ENCODE measurements at places on chromosomes 5 and 9. TPM values are rescaled to one million over a fixed set of nuclear protein-coding genes. Genes with fewer than 3 reads are reported as not detected.
A peak's percentile ranks its signal among the peaks of the same experiment; 100 is the strongest.

Gene FBP2
- not detected for total RNA-seq

GRCh38 chr9:133767625-133768024 lies 29.5 kb upstream of the SARDH start:
- no peak for DNase-seq

- DNase-seq, result no peak
These were observed 72.8 kb upstream of the BOD1 start for GRCh38 chr5:173689171-173689736.

Gene LRRC14B
- not detected for total RNA-seq

GRCh38 chr5:173764332-173765028 lies 123.7 kb upstream of the CPEB4 start:
- peak; percentile 95 for DNase-seq

- no peak for DNase-seq
These were observed 538.5 kb upstream of the DMAC1 start for GRCh38 chr9:8337834-8338766.

Gene MAN2A1
- total RNA-seq, result 21.8 TPM

DNA sequence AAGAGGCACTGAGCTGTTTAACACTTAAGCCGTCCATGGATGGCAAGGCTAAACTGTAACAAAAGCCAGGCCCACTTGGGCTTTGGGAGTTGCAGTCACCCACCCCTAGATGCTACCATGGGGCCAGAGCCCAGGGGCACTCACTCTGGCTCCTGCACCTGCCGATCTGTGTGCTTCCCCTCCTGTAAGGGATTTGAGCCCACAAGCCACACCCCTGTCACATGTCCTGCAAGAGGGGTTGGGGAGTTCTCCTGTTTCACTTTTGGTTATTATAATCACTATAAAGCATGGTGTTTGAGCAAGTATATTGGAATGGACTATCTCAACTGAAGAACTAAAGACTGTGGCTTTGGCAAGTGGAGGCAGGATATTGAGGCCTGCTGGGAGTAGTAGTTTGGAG lies 14.0 kb upstream of the GPR151 start:
- no peak for DNase-seq

DNA sequence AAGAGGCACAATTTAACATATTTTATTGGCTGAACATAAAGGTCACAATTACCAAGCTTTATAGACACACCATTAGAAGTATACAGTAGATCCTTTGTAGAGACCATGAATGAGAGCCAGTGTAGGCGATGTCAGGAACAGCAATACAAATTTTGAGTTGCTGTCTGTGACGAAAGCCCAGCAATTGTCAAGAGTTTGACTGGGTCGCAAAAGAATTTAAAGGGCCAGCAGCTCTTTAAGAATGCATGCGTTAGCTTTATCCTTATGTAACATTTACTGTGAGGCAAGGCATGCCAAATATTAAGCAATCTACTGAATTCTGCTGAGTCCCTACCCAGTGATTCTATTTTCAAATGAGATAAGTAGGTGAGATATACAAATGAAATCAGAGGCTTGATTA lies 236.9 kb downstream of the ARRDC3 start:
- DNase-seq, result no peak

- DNase-seq, result no peak
These were observed 217.6 kb upstream of the DMRTA1 start for GRCh38 chr9:22229069-22229468.

Gene FOXD4L6
- not detected for total RNA-seq

- DNase-seq, result no peak
These were observed 87.5 kb downstream of the TTC39B start for GRCh38 chr9:15219546-15219945.

Gene ARID3C
- total RNA-seq, result not detected

Gene PCDHA10
- total RNA-seq, result 0.04 TPM
